CMK (cell line): ENCODE measurements at places on chromosomes 11 and 22.

- DNase-seq, result no peak
These were observed 31.7 kb upstream of the P2RY2 start for GRCh38 chr11:73186294-73186850.

DNA sequence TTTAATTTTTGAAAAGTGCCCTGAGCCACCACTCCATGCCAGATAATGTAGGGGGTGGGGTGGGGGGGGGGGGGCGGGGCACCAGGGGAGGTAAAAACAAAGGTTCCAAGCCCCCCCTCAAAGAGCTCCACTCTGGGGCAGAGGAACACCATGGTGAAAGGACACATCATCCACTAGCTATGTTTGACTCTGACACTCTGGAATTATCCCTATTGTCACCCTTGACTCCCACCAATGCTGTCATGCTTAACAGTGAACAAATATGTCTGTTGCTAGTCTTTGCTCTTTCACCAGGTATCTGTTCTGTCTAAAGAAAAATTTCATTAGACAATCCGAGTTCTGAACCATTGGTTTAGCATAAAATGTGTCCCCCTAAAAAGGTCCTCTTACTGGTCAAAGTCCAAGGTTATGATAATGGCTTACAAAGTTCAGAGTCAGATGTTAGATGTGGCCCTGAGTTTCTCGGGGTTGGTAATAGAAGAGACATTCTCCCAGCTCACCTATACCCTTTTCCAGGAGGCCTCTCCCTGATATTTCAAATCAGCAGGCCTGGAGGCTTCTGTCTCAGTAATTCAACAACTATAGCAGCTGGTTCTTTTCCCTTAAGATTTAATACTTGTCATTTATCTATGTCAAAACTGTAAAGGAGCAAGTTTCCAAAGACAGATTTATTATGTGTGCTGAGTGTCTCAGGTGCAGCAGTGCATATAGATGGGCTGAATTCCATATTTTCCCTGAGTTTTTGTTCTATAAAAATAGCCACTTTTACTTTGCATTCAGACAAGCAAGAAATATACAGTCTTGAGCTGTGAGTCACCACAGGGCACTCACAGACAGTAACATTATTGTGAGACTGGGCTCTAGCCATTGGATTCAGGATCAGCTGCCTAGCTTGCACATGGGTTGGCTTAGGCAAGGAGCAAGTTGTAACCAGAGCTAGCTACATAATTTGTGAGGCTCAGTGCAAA, 174.1 kb downstream of the CSNK2A3 start:
- no peak for DNase-seq

DNA sequence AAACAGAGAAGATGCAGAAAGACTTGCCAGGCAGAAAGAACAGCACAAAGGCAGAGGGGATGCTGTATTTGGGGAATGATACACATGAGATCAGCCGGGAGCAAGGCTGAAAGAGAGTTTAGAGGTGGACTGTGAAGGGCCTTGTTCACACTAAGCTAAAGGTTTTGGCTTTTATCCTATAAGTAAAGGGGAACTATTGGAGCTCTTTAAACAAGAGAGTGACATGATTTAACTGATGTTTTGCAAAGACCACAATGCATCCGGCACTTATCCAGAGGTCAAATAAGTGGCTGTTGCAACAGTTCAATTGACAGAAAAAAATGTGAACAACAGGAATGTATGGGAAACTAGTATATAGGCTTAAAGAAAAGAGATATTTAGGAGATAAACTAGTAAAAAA, 64.7 kb upstream of the RRAS2 start:
- no peak for DNase-seq

GRCh38 chr11:126214841-126215240, 3.3 kb downstream of the FAM118B start:
- no peak for DNase-seq

DNA sequence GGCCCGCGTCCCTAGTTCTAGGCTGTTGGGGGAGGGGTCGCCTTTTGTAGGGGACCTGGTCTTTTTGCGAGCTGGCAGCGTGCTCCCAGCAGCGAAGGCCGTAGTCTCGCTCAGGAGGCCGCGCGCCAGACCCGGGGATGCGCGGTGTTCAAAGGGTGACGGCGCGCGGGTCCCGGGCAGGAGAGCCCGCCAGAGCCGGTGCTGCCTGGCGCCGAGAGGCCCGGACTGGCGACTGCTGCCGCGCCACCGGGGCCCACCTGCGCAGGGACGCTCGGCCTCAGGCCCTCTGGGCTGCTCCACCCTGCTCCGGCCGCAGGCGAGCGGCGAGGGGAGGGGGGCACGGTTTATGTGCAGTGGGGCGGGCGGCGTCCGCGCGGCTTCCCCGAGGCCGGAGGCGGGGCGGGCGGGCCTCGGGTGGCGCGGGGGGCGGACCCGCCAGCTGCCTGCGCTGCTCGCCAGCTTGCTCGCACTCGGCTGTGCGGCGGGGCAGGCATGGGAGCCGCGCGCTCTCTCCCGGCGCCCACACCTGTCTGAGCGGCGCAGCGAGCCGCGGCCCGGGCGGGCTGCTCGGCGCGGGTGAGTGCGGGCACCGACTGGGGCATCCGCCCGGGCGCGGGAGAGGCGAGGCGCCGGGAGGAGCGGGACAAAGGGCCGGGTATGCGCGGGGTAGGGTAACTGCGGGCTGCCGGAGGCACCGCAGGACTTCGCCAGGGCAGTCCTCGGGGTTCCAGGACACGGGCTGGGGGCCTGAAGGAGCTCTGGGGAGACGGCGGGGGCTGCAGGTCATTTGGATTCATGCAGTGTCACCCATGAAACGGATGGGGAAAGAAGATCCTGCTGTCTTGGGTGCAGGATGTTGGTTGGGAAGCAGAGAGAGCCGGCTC, at the start of gene PRSS23:
PRSS23 (plus strand) TSS at position 467 of the 884 bp plus-strand sequence. CDS start 7,102 bp downstream, outside the sequence.
- peak; percentile 15 for DNase-seq

DNA sequence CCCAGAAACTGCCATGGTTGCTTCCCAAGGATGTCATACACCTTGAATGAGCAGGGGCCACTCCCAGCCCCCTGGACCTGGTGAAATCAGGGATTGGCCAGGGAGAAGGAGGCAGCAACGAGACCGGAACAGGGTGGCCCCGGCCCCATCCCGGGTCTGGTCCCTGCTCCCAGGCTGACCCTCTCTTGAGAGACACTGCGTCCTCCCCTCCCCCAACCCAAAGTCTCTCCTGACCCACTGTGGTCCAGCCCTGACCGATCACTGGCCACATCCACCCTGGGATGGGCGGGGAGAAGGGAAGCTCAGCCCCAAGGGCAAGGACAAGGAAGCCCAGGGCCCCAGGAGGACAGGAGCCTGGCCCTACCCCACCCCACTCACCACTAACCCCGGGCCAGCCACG, 12.4 kb downstream of the CYTH4 start:
- no peak for DNase-seq

DNA sequence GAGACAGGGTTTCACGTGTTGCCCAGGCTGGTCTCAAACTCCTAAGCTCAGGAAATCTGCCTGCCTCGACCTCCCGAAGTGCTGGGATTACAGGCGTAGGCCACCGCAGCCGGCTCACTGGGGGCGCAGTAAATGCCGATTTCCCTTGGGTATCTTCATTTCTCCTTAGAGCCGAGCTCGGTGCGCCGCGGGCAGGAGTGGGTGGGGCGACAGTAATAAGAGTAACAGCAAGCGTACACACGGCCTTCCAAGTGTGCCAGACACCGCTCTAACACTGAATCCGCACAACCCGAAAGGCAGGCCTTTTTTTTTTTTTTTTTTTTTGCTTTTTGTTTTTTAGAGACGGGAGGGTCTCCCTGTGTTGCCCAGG, 500 bp upstream of the ADSL start:
- peak; percentile 45 for DNase-seq

DNA sequence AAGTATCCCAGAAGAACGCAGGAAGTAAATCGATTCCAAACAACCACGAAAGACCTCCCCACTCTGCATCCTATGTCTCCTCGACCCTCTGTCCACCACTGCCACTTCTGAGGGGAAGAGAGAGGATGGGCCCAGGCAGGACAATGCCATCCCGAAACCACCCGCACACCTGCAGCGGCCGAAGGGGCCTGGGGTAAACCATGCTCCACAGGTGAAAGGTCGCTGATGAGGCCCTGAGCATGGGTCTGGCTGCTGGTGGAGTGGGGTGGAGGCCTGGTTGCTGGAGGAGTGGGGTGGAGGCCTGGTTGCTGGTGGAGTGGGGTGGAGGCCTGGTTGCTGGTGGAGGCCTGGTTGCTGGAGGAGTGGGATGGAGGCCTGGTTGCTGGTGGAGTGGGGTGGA, 13.1 kb downstream of the TOLLIP start:
- no peak for DNase-seq

DNA sequence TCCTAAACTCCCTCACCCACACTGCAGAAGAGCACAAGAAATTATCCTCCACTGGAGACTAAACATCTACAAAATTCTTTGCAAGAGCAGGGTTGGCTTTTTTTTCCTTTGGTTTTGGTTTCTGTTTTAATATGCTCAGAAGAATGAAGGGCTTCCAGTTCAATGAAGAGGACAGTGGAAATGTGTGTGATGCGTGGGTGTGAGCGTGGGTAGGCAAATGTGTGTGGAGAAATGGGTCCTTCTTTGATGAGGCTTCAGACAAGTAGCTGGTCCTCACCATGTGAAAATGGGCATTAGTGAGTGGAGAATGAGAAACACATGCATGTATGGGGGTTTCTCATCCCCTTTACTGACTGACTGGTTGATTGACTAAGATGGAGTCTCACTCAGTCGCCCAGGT, 263.3 kb upstream of the SYN3 start:
- no peak for DNase-seq

DNA sequence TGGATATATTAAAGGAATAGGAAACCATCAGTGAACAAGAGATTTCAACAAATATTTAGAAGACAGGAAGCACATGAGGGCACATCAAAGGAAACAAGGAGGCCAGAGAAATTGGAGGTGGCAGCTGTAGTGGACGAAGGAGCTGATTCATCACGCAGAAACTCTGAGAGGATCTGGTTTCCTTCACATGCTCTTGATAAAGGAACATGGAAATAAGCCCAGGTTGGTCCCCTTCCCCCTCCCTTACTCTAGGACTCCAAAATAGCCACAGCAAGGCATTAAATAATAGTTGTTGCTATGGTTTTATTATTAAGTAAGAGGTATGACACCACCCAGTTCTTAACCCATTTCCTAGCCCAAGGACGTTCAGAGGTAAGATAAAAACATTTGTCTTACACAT, 11.3 kb downstream of the IZUMO1R start:
- DNase-seq, result no peak

GRCh38 chr11:60977224-60977623, 5.7 kb downstream of the CD6 start:
- no peak for DNase-seq

DNA sequence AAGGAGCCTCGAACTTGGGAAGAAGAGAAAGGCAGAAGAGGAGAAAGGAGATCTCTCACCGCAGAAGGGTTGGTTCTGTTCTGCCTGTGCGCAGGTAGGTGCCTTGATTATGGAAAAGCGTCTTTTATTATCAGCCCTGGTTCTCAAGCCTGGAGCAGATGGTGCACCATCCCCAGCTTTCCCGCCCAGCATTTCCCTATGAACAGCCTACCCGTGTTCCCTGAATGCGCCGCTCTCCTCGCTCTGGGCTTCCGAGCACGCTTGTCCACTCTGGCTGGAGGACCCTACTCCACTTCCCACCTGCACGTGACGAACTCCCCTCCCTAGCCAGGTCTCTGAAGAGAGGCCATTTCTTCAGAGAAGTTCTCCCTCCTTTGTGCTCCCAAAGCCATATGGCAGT, 15.2 kb downstream of the IGSF9B start:
- DNase-seq, result no peak

DNA sequence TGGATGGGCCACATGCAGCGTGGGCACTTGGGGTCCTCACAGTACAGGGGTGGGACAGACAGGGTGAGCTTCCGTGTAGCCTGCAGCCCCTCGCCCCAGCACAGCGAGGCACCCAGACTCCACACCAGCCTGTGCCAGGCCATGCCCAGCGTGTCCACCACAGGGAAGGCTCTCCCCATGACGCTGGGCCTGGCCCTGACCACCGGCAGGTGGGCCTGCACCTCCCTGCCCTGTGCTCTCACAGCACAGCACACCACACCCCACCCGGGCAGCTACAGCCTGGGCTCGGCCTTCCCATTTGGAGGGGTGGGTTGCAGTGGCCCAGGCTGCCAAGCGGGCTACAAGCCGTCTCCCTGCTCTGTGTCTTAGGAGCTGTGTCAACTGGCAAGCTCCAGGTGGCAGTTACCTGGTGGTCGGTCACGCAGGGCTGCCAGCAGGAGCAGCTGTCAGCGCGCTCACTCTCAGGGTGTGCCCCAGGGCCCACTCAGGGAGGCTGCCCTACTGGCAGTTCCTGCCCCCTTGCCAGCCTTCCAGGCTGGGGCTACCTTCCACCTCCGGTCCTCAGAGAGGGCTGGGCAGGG, 4.6 kb downstream of the MOB2 start:
- DNase-seq, result no peak

GRCh38 chr11:66277471-66278362, at the start of gene CNIH2:
Gene CNIH2, plus strand, starts transcription at chr11:66278175. Its CDS starts 282 bp downstream, at chr11:66278457.
- no peak for DNase-seq

- DNase-seq, result no peak
These were observed 160.9 kb downstream of the TRIM29 start for GRCh38 chr11:119976805-119977560.

DNA sequence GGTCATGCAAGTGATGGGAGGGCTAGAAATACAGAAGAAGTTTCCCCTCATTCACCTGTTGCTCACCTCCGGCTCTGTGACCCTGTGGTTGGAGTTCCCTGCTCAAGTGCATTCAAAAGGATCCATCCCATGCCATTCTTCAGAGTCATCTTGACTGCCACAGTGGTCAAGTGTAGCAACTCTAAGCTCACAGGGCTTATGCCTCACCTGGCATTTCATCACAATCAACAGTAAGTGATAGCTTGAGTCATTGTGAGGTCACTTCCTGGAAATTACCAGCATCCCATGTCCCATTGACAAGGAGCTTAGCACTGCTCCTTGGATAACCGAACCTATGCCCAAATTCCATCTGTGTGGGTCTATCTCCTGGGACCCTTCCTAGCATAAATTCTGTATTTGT, 55.6 kb downstream of the OR4C45 start:
- DNase-seq, result no peak

- peak; percentile 36 for DNase-seq
These were observed 22.4 kb downstream of the ADM start for GRCh38 chr11:10327254-10327653.

GRCh38 chr22:39900306-39901227, at the start of gene GRAP2:
Gene GRAP2, plus strand, starts transcription at chr22:39901084. Its CDS starts 46,023 bp downstream, at chr22:39947107.
- DNase-seq, result no peak

GRCh38 chr11:100574894-100575769, 112.0 kb upstream of the ARHGAP42 start:
- DNase-seq, result no peak
